Tongue (tissue), 3 donors: ENCODE measurements at places on chromosomes 16 and 17.

GRCh38 chr17:81239714-81240555 is 817 bp downstream of the NDUFAF8 start:
- DNase-seq, result peak; percentile 22

DNA sequence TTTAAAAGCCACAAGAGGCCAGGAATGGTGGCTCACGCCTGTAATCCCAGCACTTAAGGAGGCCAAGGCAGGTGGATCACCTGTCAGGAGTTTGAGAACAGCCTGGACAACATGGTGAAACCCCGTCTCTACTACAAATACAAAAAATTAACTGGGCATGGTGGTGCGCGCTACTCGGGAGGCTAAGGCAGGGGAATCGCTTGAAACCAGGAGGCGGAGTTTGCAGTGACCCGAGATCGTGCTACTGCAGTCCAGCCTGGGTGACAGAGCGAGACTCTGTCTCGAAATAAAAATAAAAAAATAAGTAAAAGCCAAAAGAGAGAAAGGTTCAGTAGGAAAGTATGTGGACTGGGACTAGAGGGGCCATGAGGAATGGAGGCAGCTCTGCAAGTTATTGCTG is 13.1 kb upstream of the ITGAL start:
- no peak for DNase-seq

GRCh38 chr16:70705056-70705455 is 19.2 kb upstream of the MTSS2 start:
- no peak for DNase-seq

- no peak for DNase-seq
Measured at GRCh38 chr17:1839516-1839915, 9.7 kb downstream of the RPA1 start.

- DNase-seq, result no peak
Measured at GRCh38 chr17:82285141-82285540, 11.6 kb upstream of the CSNK1D start.

- DNase-seq, result no peak
Measured at GRCh38 chr17:4590981-4591453, 6.7 kb downstream of the SMTNL2 start.

- DNase-seq, result no peak
Measured at GRCh38 chr17:3915995-3916696, at the start of gene P2RX1. Gene P2RX1, minus strand, starts transcription at chr17:3916465. Its CDS starts 240 bp downstream, at chr17:3916225.

DNA sequence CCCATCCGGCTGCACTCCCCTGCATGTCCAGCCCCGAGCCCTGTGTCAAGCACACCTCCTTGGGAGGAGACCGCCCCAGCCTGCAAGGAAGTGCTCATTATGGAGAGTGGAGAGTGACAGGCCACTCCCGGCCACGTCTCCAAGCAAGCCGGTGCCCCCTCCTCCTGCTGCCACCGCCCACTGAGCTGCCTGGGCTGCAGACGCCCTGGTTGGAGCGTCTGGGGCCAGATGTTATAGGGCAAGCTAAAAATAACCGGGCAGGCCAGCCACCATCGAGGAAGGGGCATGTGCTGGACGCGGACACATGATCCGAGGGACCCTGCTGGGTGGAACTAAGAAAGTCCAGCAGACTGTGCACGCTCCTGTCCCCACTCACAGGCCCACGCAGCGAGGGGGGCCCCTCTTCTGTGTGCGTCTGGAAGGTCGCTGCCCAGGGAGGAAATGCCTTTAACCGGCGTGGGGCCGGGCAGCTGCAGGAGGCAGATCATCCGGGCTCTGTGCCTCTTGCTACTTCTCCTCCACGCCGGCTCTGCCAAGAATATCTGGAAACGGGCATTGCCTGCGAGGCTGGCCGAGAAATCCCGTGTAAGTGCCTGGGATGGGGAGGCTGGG is at the start of gene WFDC1:
WFDC1 (plus strand) TSS at position 348 of the 612 bp plus-strand sequence; CDS start at position 442, 94 bp downstream.
- DNase-seq, result peak; percentile 65

DNA sequence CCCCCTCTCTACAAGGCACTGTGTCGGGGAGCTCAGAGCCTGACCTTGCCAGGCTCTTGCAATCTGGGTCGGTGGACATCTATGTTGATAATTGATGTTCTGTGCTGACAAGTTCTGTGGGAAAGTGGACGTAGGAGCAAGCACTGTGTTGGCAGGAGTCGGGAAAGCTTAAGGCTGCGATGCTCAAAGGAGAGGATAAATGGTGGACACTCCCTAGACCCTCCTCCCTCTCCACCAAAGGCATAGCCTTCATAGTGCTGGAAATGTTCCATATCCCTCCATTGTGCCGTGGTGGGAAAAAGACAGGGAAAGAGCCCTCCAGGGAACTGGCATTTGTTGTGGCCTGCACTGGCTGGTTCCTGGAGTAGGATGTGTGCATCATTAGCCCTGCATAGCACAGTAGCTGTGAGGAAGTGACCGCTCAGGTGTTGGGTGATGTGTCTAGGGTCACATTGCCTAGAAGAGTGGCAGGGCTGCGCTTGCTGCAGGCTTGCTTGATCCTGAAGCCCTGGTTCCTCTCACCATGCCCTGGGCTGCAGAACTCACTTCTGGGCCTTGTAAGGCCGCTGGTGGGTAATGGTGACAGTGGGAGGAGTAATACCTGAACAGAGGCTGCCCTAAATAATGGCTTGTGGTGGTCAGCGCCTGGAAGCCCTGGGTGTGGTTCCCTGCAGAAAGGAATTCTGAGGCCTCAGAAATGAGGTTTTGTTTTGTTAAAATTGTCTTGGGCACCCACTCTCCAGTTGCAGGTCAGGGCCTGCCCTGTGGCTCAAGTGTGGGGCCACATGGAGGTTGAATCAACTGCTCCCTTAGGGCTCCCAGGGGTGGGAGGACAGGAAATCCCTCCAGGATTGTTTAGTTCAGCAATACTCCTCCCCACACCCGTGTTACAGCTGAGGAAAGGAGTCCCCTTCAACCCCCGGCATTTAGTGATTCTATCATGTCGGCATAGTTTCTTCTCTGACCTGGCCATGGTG is 62.6 kb downstream of the KSR1 start:
- no peak for DNase-seq

- DNase-seq, result peak; percentile 26
Measured at GRCh38 chr16:77987810-77988209, 34.5 kb upstream of the CLEC3A start.

- peak; percentile 32 for DNase-seq
Measured at GRCh38 chr17:80596760-80597608, 52.3 kb downstream of the RPTOR start.

- DNase-seq, result peak; percentile 66
Measured at GRCh38 chr17:9788601-9789000, 2.8 kb downstream of the DHRS7C start.

DNA sequence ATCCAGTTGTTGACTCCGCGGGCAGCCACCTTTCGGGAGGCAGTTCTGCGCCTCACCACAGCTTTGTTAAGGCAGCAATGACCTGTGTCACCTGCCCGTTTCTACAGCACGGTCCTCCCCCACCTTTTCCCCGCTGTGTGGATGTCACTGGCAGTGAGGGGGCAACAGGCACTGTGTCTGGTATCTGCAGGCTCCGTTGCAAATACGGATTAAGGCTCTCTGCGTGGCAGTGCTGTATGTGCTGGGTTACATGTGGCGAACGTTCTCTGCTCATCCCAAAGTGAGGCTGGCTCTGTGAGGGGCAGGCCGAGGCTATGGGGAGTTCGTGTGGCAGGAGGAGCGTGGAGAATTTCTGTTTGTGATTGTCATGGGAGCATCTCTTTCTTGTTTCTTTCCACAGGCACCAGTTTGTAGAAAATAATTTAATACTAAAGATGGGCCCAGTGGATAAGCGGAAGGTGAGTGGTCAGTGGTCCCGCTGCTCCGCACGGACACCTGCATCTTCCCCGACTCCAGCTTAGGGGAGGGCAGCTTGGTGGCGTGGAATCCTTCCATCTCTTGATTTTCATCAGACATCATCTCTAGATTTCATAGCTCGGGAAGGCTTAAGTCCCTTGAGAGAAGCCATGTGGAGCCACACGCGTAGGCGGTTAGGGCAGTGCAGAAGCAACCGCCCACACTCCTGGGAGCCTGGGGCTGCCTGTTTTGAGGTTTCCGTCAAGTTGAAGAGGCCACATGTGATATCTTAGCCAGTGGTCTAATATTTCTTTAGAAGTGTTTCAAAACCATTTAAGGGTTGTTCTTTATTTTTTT is 57.8 kb downstream of the PDPK1 start:
- no peak for DNase-seq

DNA sequence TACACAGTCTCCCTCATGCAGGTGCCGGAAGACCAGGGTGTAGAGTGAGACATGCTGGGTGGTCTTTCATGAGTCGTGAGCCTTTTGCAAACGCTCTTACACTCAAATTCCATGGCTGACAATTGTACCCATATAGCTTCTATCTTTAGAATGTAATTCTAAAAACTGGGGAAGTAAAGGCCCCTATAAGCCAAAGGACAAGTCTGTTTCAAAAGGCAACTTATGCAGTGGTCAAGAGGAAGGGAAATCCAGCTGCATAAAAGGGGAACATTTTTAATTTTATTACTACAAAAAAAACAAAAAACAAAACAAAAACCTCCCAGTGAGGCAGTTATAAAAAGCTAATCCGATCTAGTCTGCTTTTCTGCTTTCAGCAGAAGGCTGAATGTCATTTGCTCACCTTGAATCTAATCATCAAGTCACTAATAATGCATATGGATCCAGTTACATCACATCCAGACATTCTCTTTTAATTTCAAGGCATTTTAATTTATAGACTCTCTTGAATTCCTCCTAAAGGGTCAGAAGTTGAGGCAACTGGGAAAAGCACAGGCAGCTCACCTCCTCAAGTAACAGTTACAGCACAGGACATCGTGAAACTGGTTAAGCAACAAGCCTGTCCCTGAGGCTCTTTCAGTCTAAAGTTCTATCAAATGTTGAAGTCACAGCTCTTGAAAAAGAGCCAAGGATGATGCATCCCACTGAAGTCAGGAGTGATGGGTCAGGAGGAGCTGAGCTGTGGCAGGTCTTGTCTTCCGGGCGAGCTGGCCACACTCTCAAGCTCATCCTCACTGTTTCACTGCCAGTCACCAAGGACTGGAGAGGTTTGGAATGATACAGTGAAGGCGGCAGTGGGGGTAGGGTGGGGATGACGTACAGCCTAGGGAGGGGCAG is 99.7 kb downstream of the VPS53 start:
- DNase-seq, result no peak

GRCh38 chr16:15548482-15548891 is 94.5 kb downstream of the MARF1 start:
- DNase-seq, result no peak

- peak; percentile 93 for DNase-seq
Measured at GRCh38 chr17:57999496-58000017, 7.5 kb downstream of the SRSF1 start.

GRCh38 chr16:4900036-4900435 is 36.9 kb downstream of the PPL start:
- DNase-seq, result no peak

DNA sequence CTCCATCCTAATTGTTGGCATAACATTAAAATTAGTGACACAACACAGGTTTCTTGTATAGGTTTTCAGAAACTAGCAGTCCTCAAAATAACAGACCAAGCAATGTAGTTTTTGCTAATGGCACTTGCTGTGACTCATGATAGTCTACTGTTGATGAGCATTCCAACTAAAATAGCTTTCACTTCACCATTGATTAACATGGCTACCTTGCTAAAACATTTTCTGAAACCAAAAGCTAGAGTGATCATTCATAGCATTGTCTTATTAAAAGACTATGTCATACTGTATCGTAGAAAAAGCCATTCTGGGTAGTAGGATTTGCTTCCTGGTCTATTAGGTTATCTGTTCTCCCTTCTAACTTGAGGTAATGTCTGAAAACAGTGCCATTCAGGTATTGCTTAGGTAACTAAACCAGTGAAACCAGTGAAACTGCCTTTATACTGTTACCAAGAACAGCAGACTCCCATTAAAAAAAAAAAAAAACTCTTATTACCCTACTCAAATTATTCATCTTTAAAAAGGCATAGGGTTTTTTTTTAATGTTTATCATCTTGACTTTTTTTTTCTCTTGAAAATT is 2.5 kb upstream of the CLTC start:
- DNase-seq, result no peak

- peak; percentile 42 for DNase-seq
Measured at GRCh38 chr16:886802-887731, 83.7 kb downstream of the LMF1 start.

DNA sequence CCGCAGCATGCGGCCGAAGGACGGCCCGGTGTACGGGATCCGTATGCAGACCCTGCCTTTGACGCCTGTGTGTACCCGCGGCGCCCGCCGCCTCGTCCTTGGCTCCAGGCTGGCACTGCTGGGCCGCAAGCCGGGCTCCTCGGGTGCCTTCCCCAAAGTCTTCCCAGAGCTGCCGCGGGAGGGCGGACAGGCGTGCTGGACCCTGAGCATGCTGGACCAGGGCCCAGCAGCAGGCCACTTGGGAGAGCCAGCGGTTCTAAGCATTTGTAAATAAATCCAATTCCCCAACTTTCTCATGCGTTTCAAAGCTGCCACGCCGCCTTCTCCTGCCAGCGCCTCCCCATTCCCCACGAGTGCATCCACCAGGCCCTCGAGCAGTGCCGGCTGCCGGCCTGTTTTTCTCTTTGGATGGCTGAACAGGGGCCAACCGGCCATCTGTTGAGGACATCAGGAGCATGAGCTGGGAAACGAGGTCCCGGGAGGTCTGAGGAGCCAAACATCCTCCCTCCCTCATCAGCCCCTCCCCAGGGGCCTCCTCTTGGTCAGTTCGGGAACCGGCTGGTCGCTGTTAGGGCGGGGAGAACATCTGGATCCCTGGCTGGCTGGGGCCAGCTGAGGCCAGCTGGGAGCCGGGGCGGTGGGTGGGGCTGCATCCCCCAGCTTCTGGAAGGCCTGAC is 20.5 kb upstream of the PABPN1L start:
- DNase-seq, result peak; percentile 94

DNA sequence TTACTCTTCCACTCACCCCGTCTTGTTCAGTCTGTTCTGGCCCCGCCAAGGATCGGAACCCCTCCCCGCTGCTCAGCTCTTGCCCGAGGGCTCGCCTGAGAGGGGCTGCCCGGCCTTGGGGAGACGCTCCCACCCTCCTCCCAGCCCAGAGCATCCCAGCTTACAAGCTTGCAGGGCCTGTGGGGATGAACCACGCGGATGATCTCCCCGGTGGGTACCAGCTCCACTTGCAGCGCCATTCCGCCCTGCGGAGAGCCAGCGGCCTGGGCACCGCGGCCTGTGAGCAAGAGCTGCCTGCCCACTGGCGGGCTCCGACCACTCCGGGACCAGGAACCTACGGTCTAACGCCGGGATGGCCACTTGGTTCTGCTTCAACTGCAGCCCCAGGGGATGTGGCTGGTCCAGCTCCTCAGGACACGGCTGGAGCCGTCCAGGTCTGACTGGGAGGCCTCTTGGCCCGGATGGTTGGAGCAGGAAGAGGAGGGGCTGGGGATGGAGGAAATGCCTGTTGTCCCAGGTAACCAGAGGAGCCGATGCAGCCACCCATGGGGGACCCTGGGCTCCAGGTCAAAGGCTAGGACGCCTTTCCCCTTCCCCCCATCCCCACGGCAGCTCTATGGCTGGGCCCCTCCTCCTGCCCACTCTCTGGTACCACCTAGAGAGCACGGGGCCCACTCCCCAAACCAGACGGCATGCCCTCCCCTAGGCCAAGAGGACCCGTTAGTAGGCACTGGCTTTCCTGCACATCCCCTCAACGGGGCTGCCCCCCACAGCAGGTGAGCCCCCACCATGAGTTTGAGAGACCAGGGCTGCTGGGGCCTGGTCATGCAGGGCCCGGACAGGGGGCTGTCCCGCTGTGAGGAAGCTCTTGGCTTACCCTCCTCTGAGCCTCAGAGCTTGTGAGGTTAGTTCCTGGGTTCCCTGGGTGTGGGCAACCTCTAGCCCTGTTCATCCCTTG is at the start of gene MYO1C:
MYO1C (minus strand) TSS at position 438 of the 958 bp plus-strand sequence; CDS start at position 239, 199 bp downstream.
- no peak for DNase-seq
